Spinal cord (tissue), 10 donors: ENCODE measurements at places on chromosomes 6 and 20.

GRCh38 chr6:39847221-39847620 lies 55.0 kb downstream of the DAAM2 start:
- peak; percentile 63 for DNase-seq

DNA sequence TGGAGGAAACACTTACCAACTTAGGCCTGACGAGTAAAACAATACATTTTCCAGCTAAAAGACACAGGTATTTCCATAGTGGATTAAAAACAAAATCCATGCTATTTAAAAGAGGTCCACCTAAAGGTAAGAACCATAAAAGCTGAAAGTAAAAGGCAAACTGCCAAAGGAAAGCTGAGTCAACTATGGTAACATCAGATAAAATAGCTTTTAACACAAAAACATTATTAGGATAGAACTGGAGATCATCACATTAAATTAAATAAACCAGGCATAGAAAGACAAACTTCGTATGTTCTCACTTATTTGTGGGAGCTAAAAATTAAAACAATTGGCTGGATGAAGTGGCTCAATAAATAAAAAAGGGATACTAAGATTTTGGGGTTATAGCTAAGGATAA lies 166.8 kb upstream of the SLC22A16 start:
- DNase-seq = no peak

- no peak for DNase-seq
Measured at GRCh38 chr20:11936157-11936556, 18.5 kb downstream of the BTBD3 start.

DNA sequence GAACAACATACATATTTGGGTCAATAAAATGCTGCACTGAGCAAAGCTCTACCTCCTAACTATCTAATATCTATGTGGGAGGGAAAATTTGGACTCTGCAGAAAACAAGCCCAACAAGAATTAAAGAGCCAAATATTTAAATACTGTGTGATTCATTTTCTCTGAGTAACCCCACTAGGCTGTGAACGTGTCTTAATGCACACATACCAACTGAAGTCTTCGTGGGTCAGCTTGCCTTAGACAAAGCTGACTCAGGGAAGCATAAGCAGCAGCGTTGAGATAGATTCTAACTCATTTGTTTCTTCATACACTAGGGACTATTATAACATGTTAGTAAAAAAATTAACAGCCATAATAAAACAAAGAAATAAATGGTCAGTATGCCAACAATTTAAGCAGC lies 114.3 kb downstream of the GJA1 start:
- no peak for DNase-seq

DNA sequence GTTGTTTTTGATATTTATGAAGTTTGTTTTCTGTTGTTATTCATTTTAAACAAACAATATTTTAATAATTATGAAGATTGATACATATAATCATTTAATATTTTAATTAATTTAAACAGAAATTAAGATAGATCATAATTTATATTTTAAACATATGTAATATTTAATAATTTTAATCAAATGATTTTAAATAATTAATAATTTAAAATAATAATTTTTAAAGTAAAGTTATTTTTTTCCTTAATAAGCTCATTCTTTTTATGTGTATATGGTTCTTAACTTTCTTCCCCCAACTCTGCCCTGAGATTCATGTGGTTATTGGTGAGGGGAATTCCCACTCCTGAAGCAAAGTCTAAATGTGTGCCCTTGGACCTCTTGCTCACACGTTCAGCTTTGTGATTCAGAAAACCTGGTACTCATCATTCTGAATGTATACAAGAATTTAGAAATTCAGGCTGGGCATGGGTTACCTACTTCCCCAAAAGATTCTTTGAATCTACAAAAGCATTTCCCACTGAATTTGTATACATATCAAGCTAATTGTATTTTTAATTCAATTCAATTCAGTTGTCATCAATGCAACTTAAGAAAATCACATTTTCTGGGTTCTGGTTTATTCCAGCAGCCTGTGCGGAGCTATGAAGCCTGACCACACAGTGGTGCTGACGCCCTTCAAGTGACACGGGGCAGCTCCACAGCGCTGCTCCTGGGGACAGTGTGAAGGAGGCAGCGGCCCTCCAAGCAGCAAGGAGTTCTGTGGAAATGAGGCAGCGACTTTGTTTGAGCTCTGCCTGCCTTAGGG lies 168.9 kb upstream of the UST start:
- peak; percentile 87 for DNase-seq

GRCh38 chr6:85460154-85460920 lies 10.5 kb downstream of the NT5E start:
- DNase-seq = no peak

DNA sequence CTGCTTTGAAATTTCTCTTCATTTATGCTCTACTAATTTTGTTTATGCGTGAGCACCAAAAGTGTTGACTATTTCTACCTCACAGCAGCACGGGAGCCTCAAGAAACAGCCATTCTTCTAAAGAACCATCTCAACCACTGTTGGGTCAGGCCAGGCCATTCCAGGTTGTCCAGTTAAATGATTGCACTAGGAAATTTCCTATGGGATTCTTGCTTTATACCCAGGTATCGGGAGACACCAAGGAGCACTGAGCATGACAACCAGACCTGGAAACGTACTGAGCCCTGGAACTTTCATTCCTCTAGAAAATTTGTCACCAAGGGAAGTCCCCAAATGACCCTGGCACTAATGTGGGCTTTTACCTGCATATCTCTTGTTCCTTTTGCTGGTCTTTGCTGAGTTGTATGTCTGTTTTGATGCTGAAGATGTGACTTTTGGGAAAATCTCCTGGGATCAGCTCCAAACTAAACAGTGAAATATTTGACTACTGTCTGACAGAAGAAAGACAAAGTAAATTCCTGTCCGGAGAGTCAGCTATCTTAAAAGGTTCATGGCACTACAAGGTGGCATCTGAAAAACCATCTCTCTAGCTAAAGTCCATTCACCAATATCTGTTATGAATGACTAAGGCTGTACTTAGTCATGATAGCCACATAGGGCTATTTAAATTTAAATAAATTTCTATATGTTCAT lies 70.5 kb downstream of the SNAP25 start:
- DNase-seq = no peak

- DNase-seq = no peak
Measured at GRCh38 chr6:158452191-158452590, 107.7 kb upstream of the TMEM181 start.

DNA sequence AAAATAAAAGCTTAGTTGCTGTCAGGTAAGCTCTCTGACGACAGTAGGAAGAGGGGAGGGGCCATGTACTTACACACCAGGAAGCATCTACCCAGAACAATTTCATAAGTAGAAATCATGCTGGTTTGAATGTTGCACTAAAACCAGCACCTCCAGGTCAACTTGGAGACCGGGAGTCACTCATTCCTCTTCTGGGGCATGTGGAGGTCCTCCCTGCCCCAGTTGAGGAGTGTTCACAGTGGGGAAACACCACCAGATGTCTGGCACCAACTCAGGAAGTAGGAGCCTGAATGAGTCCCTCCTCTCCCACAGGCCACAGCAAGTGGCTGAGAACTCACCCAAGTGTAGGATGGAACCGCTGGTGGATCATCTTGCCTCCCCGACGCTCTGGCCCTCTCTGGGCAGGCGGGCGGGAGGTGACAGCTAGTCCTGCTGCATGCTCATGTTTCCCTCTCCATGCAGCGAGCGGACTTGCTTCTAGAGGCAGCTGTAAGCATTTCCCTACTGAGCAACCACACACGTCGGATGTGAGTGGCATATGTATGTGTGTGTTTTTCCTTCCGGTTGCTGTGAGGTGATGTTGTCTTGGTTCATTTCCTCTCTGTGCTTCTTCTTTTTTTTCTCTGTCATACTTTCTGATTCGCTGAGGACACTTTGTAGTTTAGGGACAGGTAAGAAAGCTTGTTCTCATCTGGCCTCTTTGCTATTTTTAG lies 149.5 kb upstream of the NEDD9 start:
- no peak for DNase-seq

DNA sequence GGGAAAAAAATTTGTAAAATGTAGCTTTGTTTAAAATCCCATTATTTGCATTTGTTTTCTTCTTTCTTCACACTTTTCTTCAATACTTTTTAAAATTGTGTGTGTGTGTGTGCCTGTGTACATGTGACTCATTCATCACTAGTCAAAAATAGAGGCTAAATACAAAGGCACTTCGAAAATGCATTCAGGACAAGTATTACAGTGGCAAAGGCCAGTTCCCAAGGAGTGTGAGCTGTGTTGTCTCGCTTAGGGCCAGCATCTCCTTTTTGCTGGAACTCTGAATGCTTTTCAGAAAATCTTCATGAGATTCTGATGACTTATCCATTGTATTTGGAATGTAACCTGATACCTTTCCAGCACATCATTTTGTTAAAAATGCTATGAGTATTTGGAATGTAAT lies 288.5 kb upstream of the CNR1 start:
- DNase-seq = no peak

DNA sequence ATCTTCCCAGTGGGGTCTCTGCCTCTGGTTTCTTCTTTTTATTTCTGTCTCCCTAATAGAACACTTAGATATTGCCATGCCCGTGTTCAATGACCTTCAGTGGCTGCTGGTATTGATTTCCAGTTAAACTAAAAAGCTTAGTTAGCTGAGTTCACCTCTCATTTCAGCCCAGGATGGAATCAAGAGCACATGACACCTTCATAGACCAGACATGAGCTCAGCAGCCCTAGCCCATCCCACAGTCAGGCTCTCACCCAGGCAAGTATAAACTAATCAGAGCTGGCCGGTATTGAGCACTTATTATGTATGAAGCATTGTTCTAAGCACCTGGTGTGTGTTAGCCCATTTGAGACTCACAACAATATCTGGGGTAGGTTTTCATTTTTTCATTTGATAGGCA lies 33.7 kb upstream of the PLEKHG1 start:
- DNase-seq = no peak

DNA sequence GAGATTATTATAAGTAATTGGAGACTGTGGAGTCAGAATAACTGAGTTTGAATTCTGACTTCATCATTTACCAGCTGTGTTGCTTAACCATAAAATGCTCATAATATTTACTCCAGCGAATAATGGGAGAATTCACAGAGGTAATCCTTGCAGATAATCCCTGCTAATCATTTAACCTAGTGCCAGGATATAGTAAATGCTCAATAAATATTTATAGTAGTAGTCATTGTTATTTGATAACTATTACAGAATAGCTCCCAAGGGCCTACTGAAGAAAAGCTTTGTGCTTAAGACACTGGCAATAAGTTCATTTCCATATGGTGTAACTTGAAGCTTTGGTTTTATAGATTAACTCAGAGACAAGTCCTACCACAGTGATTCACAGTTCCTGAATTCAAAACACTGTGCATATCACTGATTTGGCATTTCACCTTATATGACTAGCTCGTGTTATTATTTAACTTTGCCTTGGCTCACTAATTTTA lies 208.8 kb upstream of the PLCB4 start:
- no peak for DNase-seq

GRCh38 chr20:42346189-42347170 lies 728.3 kb upstream of the CHD6 start:
- no peak for DNase-seq

DNA sequence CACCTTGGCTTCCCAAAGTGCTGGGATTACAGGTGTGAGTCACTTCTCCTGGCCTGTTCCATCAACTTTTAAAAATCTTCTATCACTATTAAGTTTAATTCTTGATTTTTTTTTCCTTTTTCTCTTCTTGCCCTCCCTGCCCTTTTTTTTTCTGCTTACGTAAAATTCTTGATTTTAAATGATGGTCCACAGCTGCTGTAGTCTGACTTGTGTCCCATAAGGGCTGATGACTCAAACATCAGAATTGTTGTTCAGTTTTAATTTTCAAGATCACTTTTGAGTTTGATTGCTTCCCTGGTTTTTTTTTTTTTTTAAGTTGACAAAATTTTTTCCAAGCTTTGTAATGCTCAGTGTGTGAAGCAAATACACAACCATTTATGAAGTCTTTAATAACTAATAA lies 61.9 kb downstream of the CBFA2T2 start:
- no peak for DNase-seq

- no peak for DNase-seq
Measured at GRCh38 chr6:154127657-154128056, 88.6 kb downstream of the OPRM1 start.

GRCh38 chr6:129644567-129645015 lies 65.4 kb downstream of the ARHGAP18 start:
- no peak for DNase-seq

DNA sequence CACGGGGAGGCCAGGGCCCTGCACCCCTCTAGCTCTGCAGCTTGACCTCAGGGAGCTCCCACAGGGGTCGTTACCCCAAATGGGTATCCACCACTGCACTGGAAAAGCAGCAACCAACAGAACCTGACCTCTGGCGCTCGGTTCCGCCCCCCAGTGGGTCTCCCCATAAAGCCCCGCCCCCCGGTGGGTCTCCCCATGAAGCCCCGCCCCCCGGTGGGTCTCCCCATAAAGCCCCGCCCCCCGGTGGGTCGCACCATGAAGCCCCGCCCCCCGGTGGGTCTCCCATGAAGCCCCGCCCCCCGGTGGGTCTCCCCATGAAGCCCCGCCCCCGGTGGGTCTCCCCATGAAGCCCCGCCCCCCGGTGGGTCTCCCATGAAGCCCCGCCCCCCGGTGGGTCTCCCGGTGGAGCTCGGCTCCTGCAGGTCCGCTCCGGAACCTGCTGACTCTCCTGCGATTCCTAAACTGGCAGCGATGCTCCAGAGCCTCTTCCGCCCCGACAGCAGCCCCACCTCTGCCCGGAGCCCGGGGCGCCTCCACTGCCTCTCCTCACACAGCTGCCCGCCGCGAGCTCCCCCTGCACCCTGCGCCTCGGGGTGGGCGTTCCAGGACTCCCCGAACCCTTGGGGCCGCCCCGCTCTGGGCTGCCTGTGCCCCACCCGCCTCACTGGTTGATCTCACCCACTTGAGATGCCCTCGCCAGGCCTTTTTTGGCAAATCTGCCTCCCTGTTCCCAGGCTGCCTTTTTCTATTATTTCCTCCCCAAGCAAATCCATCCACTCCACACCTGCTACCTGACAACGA lies 12.1 kb downstream of the SLC2A4RG start:
- DNase-seq = no peak

DNA sequence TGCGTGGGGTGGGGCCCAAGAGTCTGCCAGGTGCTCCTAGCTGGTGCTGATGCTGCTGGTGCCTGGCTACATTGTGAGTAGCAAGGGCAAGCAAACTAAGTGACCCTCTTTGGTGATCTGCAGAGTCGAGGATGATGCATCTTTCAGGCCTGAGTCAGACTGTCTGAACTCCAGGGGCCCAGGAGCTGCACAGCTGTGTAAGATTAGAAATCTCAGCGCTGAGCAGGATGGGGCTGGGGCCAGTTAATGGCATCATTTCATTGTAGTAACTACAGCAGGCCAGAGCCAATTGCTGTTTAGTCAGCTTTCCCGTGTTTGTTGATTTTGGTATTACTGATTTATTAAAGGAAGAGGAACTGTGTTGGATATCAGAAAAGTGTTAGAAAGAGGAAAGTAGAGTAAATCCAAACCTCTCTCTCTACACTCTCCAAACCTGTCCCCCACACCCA lies 365.2 kb downstream of the PAX1 start:
- no peak for DNase-seq

GRCh38 chr6:6803180-6803977 lies 214.9 kb downstream of the LY86 start:
- DNase-seq = no peak
